ENCODE measurements at places on chromosomes 16 and 17. TPM values are rescaled to one million over a fixed set of nuclear protein-coding genes. Genes with fewer than 3 reads are reported as not detected.

CDK10 gene
- total RNA-seq = 95.5 TPM

ABCA10 gene
- 0.07 TPM for total RNA-seq

TNFRSF13B gene
- total RNA-seq = not detected

MPV17L gene
- 0.09 TPM for total RNA-seq

VAT1L gene
- total RNA-seq = not detected

RASD1 gene
- 4.9 TPM for total RNA-seq

IRF8 gene
- total RNA-seq = 37.8 TPM

ACSM3 gene
- 3.9 TPM for total RNA-seq

BCO1 gene
- total RNA-seq = not detected

CHST4 gene
- total RNA-seq = not detected

SLC26A11 gene
- total RNA-seq = 9.7 TPM

- no peak for DNase-seq
These were observed 997 bp downstream of the HOXB7 start for GRCh38 chr17:48609759-48610281.

GRCh38 chr17:59000022-59000421 is 106.7 kb downstream of the TRIM37 start:
- no peak for DNase-seq

GRCh38 chr17:3659541-3660111 is 8.8 kb downstream of the TAX1BP3 start:
- DNase-seq = no peak

DNA sequence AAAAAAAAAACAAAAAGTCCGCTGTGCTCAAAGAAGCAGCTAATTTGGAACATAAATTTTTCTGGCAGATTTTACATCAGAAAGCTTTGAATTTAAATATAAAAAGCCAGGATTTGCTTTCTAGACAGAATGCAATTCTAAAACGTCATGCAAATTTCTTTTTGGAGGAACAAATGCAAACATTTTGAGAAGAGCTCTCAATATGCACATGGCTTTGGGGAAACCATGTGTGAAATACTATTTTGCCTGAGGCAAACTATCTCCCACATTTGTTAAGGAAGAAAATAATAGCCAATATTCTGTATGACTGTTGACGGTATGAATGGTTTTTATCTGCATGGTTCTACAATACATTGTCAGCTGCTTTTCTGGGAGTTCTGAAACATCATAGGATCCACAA is 320.0 kb upstream of the PSMD7 start:
- no peak for DNase-seq

GRCh38 chr16:85220964-85221731 is 108.9 kb upstream of the CIBAR2 start:
- no peak for DNase-seq

DNA sequence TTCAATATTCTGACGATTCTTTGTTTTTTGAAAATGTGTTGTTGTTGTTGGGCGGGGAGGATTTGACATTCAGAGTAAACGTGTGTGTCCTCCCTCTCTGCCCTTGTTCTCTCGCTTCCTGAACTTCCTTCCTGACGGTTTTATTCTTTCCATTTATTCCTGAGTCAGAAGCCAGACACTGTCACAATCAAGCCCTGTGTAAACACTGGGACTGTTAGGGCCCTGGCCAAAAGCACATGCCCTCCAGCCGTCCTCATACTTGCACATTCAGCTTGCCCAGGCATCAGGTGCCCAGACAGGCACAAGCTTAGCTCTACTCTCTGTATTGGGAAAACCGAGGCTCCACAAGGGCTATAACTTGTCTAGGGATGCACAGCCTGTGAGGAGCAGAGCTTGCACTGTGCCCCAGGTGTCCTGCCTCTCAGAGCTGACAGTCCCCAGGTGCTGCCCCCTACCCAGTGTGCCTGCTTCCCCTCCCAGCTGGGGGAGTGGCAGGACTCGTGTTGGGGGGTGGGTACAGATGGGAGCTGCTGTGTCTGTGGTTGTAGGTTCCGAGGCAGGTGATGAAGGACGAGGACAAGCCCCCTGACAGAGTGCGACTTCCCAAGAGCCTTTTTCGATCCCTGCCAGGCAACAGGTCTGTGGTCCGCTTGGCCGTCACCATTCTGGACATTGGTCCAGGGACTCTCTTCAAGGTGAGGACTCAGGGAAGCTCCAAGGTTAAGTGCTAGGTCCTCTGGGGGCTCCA is 9.7 kb downstream of the ADGRG3 start:
- DNase-seq = no peak

GRCh38 chr16:58508671-58509251 is 6.6 kb upstream of the SETD6 start:
- peak; percentile 5 for DNase-seq

DNA sequence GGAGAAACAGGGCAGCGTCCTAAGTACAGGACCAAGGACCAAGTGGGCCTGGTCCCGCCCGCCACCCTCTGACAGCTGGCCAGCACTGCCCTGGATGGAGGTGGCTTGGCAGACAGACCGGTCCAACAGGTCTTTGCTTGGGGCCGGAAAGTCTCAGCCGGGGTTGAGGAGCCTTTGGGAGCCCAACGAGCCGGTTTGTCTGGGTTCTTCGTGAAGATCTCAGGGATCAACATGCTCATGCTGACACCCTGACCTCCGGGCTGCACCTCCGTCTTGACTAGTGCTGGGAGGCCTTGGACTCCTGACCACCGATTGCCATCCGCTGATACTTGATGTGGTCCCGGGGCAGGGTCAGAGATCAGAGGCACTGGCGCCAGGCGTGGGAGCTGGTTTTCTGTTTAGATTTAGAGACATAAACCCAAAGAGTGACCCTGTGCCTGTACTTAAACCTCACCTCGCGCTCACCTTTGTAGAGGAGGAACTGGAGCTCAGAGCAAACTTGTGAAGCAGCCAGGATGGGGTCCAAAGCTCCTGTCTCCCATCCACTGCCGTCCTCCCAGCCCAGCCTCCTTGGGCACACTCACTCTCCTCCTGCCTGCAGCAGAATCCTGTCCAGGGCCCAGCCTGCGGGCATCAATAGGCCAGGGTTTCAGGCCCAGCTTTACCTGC is 92.1 kb upstream of the GSE1 start:
- no peak for DNase-seq

- no peak for DNase-seq
These were observed 182.4 kb downstream of the DNAH9 start for GRCh38 chr17:11780621-11781020.

DNA sequence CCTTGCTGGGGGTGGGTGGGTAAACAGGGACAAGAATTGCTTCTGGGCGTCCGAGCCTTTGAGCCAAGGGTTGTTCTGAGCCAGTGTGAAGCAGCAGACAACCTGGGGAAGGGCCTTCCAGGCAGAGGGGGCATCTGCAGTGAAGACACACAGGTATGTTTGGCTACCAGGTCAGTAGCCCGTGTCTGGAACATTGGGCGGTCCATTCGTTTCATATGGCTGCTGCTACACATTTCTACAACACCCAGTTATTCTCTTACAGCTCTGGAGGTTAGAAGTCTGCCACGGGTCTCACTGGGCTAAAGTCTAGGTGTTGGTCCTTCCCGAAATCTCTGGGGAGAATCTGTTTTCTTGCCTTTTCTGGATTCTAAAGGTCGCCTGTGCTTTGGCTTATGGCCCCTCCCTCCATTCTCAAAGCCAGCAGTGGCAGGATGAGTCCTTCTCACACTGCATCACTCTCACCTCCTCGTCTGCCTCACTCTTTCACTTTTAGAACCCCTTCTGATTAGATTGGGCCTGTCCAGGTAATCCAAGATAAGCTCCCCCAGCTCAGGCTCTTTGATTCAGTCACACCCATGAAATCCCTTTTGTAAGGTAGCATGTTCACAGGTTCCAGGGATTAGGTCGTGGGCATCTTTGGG is 136.1 kb downstream of the CLEC16A start:
- DNase-seq = no peak

DNA sequence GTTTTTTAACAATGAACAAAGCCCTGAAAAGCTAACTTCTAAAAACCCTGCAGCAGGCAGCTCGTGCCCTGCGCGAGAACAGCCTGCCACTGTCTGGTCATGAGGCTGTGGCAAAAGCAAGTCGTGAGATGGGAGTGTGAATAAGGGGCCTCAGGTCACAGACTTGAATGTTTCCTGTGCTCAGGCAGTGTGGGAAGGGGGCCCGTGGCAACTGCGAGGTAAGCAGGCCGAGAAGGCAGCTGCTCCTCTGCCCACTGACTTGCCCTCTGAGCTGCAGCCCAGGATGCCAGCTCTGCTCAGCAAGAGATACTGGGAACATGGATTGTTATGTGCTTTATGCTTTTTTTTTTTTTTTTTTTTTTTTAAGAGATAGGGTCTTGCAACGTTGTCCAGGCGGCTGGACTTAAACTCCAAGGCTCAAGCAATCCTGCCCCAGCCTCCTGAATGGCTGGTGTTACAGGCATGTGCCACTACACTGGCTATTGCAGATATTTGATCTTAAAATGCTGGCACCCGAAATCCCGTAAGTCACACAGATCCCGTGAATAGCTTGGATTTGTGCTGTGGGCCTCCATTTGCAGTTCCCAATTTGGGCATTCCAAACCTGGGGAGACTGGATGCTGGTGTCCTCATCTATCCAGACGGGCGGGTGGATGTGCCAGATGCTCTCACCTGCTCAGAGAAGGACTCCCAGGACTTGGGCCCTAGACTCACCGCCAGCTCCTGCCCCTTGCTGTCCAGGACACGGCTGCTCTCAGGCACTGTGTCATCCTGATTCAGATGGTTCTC is 44.0 kb downstream of the UBN1 start:
- no peak for DNase-seq

DNA sequence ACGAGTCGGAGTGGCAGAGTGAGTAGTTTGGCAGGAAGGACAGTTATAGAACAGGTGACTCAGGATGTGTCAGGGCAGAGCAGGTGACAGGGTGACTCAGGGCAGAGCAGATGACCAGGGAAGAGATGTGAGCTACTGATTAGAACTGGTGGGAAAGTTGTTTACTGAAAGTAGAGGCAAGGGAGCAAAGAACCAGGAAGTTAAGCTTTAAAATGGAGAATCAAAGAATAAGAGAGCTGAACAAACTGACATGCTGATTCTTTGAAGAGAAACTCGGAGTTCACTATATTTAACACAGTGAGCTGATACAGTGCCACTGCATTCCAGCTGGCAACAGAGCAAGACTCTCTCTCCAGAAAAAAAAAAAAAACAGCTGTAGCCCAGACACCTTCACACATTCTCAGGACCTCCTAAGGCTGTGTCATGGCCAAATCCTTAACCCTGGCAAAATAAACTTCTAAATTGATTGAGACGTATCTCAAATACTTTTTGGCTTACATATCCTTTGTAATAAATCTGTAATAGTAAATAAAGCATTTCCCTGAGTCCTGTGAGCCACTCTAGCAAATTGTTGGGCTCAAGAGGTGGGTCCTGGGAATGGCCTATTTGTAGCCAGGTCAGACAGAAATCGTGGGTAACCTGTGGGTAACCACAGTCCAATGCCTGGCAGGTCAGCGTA is 12.3 kb upstream of the UBE2I start:
- no peak for DNase-seq

GRCh38 chr16:51666821-51667220 is 515.8 kb upstream of the SALL1 start:
- no peak for DNase-seq

GRCh38 chr16:83105279-83106077 is 478.7 kb downstream of the CDH13 start:
- DNase-seq = no peak

- DNase-seq = no peak
These were observed 118.8 kb upstream of the FOXF1 start for GRCh38 chr16:86391486-86391885.

DNA sequence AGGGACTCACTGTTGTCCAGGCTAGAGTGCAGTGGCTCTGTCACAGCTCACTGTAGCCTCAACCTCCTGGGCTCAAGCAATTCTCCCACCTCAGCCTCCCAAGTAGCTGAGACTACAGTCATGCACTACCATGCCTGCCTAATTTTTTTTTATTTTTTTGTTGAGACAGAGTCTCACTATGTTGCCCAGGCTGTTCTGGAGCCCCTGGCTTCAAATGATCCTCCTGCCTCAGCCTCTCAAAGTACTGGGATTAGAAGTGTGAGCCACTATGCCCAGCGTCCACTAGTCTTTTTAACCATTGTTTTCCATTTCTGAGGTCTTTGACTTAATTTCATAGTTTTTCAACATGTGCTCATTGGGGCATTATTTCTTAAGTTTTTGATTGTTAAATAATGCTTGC is 13.5 kb downstream of the NSRP1 start:
- no peak for DNase-seq

GRCh38 chr16:12545792-12546342 is 257.8 kb downstream of the CPPED1 start:
- no peak for DNase-seq

DNA sequence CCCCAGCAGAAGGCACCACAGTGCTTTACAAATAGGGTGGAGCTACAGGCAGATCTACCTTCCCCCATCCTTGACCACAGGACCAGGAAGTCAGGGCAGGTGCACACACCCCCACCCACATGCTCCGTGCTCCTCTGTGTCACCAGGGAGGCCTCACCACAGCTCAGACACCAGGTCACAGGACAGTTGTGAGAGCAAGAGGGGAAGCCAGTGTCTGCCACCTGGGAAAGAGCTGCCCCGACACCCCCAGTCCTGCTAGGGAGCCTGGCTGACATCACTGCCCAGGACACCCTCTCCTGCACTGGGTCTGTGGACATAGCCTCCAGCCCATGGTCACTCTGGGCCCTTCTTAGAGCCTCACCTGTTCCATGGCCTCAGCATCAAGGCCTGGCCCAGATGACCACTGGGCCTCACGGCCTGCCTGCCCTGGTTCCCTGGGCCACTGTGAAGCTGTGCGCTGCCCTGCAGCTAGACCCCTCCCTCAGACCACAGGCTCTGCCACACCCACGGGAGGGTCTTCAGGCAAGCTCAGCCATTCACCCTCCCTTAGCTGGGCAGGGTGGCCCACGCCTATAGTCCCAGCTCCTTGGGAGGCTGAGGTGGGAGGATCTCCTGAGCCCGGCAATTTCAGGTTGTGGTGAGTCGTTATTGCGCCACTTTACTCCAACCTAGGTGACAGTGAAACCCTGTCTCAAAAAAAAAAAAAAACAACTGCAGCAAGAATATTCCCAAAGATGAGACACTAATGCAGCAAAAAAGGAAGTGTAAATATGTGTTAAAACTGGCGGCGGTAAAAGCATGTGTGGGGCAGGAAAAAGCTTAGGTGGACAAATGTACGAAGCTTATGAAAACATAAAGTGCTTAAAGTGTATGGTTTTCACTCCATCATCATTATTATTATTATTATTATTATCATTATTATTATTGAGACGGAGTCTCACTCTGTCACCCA is 14.2 kb downstream of the POLR3K start:
- peak; percentile 49 for DNase-seq

DNA sequence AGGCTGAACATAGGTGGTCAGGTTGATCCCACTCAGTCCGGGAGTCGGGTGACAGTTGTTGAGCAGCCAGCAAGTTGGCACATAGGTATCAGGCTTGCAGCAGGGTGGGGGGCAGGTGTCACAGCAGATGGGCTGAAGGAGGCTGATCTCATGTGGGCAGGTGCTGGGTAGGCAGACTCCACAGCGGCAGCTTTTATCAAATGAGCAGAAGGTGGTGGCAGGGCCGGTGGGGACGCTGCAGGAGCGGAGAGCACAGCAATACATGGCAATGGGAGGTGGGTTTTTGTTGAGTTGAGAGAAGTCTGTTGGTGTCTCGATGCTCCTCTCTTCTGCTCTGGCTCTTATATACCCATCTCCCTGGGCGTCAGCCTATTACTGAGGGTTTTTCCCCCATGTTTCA is at the start of gene KRTAP3-1:
TSS of gene KRTAP3-1 (minus strand) at position 318 of the 400 bp plus-strand sequence. CDS start at position 264, 54 bp downstream.
- DNase-seq = no peak

GRCh38 chr17:39099663-39100286 is 51.7 kb downstream of the PLXDC1 start:
- no peak for DNase-seq
